ENCODE measurements at places on chromosomes 2 and 18. TPM values are rescaled to one million over a fixed set of nuclear protein-coding genes. Genes with fewer than 3 reads are reported as not detected.

CACNB4 gene
- total RNA-seq = 2.0 TPM

MSTN gene
- total RNA-seq = 0.12 TPM

PPIL3 gene
- 55.9 TPM for total RNA-seq

SLC19A3 gene
- not detected for total RNA-seq

FSHR gene
- not detected for total RNA-seq

GRCh38 chr2:13651684-13652131 lies 935.0 kb downstream of the TRIB2 start:
- DNase-seq = no peak

- DNase-seq = no peak
These were observed 66.1 kb upstream of the NPAS2 start for GRCh38 chr2:100753881-100754280.

DNA sequence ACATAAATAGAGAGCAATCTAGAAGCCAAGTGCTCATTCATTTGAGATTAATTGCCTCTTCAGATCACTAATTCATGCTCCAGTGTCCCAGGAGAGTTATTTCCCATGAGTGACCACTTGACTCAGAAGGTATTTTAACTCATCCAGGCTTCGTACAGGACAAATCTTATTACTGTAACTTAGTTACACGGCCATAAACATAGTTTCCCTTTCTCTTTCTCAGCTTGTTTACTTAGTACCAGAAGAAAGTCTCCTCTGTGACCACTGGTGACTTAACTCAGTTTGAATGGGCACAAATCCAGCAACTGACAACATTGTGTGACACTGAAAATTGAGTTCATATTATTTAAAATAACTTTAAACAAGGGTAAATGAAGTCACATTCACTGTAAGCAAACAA lies 25.3 kb downstream of the MMADHC start:
- DNase-seq = no peak

GRCh38 chr2:240481720-240482119 lies 46.3 kb downstream of the GPC1 start:
- DNase-seq = no peak

GRCh38 chr2:190683802-190684201 lies 34.9 kb downstream of the NAB1 start:
- DNase-seq = no peak

DNA sequence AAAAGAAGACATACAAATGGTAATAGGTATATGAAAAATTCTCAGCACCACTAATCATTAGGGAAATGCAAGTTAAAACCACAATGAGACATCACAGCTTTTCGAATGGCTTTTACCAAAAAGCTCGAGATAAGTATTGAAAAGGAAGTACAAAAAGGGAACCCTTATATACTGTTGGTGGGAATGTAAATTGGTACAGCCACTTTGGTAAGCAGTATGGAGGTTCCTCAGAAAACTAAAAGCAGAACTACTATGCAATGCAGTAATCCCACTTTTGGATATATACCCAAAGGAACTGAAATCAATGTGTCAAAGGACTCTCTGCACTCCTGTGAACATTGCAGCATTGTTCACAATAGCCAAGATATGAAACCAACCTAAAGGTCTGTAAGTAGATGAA lies 107.5 kb upstream of the SPATS2L start:
- DNase-seq = no peak

GRCh38 chr2:105114551-105114950 lies 76.7 kb downstream of the MRPS9 start:
- peak; percentile 51 for DNase-seq

DNA sequence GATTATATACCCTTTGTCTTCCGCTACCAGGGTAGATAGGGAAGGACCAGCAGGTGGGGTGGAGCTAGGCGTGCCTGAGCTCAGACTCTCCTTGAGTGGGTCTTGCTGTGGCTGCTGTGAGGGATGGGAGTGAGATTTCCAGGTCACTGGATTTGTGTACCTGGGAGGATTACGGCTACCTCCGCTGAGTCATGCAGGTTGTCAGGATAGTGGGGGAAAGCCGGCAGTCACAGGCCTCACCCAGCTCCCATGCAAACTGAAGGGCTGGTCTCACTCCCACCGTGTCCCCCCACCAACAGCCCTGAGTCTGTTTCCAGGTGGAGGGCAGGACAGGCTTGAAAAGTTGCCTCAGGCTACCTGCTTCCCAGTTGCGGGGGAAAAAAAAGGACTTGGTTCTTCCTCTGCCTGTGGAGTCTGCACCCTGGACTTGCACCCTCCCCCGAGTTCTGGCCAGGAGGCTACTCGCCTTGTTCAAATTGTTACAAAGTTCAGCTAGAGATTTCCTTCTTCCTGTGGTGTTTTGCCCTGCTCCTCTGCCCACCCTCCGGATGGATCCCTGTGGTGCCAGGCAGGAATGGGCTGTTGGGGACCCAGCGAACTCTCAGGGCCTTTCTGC lies 268.3 kb downstream of the VAPA start:
- no peak for DNase-seq

DNA sequence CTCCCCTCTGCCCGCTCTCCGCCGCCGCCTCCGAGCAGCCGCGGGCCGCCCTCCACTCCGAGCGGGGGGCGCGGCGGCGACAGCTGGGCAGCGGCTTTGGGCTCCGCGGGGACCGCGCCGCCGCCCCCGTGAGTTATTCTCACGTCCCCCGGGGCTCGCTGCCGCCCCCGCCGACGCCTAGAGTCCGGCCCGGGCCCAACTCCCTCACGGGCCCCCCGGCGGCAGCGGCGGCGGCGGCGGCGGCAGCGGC lies 645 bp downstream of the MIB1 start:
- DNase-seq = no peak

- DNase-seq = peak; percentile 86
These were observed 37.1 kb upstream of the ZCCHC2 start for GRCh38 chr18:62485684-62486083.

DNA sequence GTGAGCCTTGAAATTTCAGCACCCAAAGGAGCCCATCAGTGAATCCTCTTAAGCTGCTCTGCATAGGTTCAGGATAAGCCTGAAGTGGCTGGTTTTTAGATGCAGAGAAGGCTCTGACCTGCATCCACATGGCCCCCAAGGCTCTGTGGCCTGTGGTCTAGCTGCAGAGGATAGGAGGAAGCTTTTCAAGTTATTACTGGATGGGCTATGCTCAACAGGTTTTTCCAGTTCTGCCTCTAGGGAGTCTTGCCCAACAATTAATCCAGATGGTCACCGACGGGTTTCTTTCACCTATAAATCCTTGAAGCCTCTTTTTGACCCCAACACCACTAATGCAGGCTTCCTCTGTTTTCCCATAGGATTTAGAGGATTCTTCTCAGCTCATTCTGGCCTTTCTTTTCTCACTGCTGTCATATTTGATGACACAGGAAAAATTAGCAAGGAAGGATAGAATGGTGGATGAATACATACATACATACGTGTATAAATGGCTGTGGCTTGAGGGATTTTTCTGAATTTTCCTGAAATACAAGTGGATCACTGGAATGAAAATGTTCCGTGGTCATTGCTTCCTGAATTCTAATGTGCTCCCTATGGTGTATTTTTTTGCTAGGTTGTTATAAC lies 52.2 kb upstream of the BCL2L11 start:
- DNase-seq = peak; percentile 61

DNA sequence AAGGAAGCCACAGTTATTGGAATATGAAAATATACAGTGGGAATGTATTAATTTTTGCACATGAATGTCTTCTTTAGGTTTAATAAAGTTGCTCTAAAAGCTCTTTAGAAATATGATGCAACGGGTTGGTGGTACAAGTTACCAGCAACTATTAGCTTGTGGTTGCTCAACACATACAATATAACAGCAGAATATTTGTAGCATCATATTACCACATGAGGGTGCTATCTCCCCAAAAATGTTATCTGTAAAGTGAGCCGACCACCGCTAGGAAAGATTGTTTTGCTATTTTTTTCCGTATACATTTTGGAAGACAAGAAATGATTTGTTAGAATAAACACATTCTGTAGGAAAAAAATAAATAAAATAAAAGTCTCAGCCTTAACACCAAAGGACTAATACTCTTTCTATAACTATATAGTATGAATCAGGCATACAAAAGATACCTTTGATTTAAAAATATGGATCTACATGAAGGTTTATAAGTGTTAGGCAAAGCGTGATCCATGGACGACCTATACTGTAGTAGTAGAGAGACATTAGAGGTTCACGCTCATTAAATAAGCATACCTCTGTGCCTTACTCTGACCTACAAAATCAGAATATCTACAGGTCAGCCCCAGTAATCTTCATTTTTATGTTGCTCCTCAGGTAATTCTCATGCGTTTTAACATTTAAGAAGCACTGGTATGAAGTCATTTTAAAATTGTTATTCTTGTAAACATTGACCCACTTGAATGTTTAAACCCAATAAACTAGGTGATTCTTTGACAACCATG lies 1110.6 kb upstream of the ACVR2A start:
- DNase-seq = peak; percentile 60

DNA sequence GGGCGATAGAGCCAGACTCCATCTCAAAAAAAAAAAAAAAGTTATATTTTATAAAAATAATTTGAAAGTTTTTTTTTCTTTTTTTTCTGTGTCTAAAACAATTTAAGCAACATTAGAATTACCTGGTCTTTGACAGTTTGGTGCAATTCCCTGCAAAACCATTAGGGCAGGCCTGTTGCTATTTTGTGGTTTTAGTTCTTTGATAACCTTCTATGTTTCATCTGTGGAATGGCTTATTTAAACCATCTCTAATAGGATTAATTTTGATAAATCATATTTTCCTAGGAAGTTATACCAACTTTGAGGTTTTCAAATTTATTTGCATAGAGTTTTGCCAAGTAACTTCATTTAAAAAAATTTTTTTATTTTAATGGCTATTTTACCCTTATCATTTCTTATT lies 141.2 kb upstream of the TWIST2 start:
- DNase-seq = no peak

DNA sequence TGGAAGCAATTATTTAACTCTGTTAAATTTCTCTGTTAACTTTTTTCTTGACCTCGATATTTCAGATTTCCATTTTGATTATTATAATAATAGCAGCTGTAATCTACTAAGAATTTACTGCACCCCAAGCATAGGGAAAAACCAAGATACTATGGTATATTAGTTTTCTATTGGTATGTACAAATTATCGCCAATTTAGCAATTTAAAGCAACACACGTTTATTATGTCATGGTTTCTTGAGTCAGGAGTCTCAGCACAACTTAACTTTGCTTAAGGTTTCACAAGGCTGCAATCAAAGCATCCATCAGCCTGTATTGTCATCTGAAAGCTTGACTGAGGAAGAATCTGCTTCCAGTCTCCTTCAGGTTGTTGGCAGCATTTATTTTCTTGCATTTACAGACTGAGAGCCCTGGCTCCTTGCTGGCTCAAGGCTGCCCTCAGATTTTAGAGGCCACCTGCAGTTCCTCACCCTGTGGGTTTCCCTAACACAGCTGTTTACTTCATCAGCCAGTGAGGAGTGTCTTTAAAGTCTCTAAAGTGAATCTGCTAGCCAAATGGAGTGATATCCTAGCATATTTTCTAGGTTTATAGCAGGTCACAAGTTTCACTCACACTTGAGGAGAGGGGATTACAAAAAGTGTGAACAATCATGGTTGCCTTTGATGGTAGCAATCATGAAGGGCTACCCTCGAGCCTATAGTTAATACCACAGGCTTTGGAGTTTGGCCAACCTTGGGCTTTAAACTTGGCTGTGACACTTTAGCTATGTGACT lies 4.4 kb upstream of the VPS54 start:
- DNase-seq = no peak

- DNase-seq = no peak
These were observed 49.7 kb upstream of the CDC42EP3 start for GRCh38 chr2:37721201-37721560.

DNA sequence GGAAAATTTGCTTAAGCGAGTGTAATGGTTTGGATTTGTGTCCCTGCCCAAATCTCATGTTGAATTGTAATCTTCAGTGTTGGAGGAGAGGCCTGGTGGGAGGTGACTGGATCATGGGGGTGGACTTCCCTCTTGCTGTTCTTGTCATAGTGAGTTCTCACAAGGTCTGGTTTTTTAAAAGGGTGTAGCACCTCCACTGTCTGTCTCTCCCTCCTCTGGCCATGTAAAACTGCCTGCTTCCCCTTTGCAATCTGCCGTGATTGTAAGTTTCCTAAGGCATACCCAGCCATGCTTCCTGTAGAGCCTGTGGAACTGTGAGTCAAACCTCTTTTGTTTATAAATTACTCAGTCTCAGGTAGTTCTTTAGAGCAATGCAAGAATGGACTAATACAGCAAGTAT lies 6.6 kb downstream of the YIPF4 start:
- no peak for DNase-seq

- no peak for DNase-seq
These were observed 127.5 kb downstream of the LAMA3 start for GRCh38 chr18:23816740-23817139.

- no peak for DNase-seq
These were observed 77.5 kb upstream of the ASB18 start for GRCh38 chr2:236341721-236342120.
